Stimulated activated CD8-positive, alpha-beta memory T cell treated with anti-CD3 and anti-CD28 coated beads, Interleukin-7, amount 100 ng/mL, for 48 hours (primary cell): ENCODE measurements at places on chromosomes 12 and 14.

DNA sequence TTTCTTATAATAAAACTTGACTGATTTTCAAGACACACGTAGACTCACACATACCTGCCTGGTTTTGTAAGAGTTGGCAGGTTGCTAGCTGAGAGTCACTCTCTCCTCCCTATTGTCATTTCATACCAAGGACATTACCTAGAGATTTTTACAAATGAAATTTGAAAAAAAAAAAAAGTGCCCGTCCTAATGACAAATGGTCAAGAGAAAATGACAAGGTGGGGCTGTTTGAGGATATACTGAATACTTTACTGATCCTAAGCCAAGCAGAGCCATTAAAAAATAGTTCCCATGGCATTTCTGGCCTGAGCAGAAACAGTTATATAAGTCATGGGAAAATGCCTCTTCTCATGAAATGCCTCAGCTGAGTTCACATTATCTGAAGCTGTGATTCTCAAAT, 150.2 kb downstream of the DYRK2 start:
- no peak for DNase-seq

DNA sequence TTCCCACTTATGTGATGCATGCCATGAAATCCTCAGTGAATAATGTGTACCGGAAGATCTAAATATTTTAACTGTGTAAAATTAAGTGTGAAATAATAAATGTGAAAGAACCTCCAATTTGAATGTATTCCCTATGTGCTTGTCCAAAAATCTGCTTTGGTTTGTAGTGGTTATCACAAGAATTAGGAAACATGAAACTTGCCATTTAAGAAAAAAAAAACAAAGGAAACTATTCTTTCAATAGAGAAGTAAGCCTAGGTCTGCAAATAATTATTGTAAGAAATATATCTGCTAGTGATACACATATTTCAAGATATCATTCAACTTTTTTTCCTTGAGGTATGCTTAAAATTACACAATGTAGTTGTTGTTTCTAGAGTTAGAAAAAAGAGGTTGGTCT, 500.4 kb downstream of the SLC6A15 start:
- DNase-seq, result no peak

DNA sequence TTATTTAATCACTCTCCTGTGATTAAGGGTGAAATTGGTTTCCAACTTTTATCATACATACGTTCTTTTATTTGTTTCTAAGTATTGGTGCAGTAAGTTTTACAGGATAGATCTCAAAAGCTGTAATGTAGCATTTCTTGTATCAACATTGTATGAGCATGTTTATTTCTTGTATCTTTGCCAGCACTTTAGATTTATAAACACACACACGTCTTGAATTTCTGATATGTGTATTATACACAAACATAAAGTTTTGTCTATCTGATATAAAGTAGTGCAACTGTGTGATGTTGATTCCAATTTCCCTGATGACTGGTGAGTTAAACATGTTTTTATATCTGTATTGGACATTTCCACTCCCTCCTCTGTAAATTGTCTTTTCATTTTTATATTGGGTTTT, 134.7 kb downstream of the NOVA1 start:
- DNase-seq, result no peak

GRCh38 chr12:18864900-18865561, 127.1 kb downstream of the CAPZA3 start:
- no peak for DNase-seq

GRCh38 chr14:84253326-84253725, 1276.6 kb upstream of the FLRT2 start:
- DNase-seq, result no peak

GRCh38 chr12:78568321-78569020, 296.1 kb upstream of the SYT1 start:
- no peak for DNase-seq

- no peak for DNase-seq
These were observed 193.2 kb downstream of the CHST11 start for GRCh38 chr12:104649921-104650320.

- no peak for DNase-seq
These were observed 43.6 kb upstream of the NID2 start for GRCh38 chr14:52112336-52113018.

- DNase-seq, result no peak
These were observed 41.6 kb upstream of the LRIG3 start for GRCh38 chr12:58961906-58962305.

GRCh38 chr14:92963301-92964123, 40.6 kb downstream of the CHGA start:
- DNase-seq, result no peak

GRCh38 chr14:32382704-32383103, 53.6 kb downstream of the AKAP6 start:
- no peak for DNase-seq

- DNase-seq, result no peak
These were observed 216.5 kb downstream of the EGLN3 start for GRCh38 chr14:33734387-33734786.
